ENCODE measurements at places on chromosomes 7 and 10. TPM values are rescaled to one million over a fixed set of nuclear protein-coding genes. Genes with fewer than 3 reads are reported as not detected.

Gene PRF1
- not detected for total RNA-seq

Gene FKBP14
- total RNA-seq = 45.0 TPM

Gene ZNF467
- total RNA-seq = 1.6 TPM

Gene TFPI2
- 59.6 TPM for total RNA-seq

Measured in smooth muscle cell of the pulmonary artery (primary cell).